Activated naive CD8-positive, alpha-beta T cell treated with anti-CD3 and anti-CD28 coated beads for 36 hours (primary cell): ENCODE measurements at places on chromosomes 13 and 19. TPM values are rescaled to one million over a fixed set of nuclear protein-coding genes. Genes with fewer than 3 reads are reported as not detected.

GRCh38 chr13:46296115-46296822, 84.5 kb downstream of the LRRC63 start:
- no peak overlapping the region for H3K4me3 ChIP-seq
- no peaks in the 10 kb centered on the region for H3K27me3 ChIP-seq
- peaks cover 29% of the 10 kb centered on the region for H3K36me3 ChIP-seq
- H3K27ac ChIP-seq: peak overlapping the region; percentile 98

GRCh38 chr13:40960716-40961115, 58.4 kb downstream of the ELF1 start:
- no peak for DNase-seq
- H3K27ac ChIP-seq: no peak overlapping the region

DNA sequence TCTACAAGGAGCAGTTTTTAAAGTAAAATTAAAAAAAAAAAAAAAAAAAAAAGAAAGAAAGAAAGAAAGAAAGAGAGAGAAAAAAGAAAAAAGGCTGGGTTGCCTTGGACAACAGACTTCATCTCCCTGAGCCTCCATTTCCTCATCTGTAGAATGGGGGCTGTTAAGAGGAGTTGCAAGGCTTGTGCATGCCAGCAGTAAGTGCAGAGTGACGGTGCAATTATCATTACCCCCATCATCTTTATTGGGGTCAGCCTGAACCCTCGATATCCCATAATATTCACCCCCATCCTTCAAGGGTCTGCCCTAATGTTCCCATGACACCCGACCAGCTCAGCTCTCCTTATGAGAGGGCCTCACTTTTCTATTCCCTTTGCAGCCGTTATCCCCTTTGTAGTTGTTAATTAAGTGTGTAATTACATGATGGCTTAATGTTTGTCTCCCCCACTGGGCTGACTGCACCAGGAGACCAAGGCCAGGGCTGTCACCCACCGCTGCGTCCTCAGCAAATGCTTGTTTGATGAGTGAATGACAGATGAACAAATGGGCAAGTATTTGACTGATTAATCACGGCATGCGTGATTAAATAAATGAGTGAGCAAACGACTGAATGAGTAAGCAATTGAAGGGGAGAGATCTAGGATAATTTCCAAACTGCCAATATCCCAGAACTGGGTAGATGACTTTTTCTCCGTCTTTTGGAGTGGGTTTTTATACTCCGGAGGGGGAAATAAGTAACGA, 10.1 kb downstream of the FOSB start:
- peaks cover 25% of the 10 kb centered on the region for H3K4me1 ChIP-seq
- peaks cover 2% of the 10 kb centered on the region for H3K27me3 ChIP-seq
- H3K4me3 ChIP-seq: peak overlapping the region; percentile 29
- peaks cover under 1% of the 10 kb centered on the region for H3K36me3 ChIP-seq

GRCh38 chr13:99982036-99982730, 599 bp downstream of the ZIC2 start:
- H3K27ac ChIP-seq: no peak overlapping the region
- H3K4me1 ChIP-seq: peaks cover 19% of the 10 kb centered on the region
- no peaks in the 10 kb centered on the region for H3K36me3 ChIP-seq
- H3K4me3 ChIP-seq: no peak overlapping the region

Gene ZNF69
- 2.8 TPM for total RNA-seq

GRCh38 chr19:447816-448560, 12.8 kb downstream of the SHC2 start:
- no peak for DNase-seq
- no peak overlapping the region for H3K27ac ChIP-seq
- H3K4me3 ChIP-seq: no peak overlapping the region
- no peaks in the 10 kb centered on the region for H3K4me1 ChIP-seq

GRCh38 chr13:33167491-33167890, 118.1 kb downstream of the STARD13 start:
- no peak overlapping the region for H3K27ac ChIP-seq
- no peak overlapping the region for H3K4me3 ChIP-seq
- no peaks in the 10 kb centered on the region for H3K36me3 ChIP-seq
- H3K4me1 ChIP-seq: no peaks in the 10 kb centered on the region

Gene ABCA7
- total RNA-seq: 11.2 TPM

- DNase-seq: peak; percentile 100
- H3K4me3 ChIP-seq: peak within 1 kb of the TSS; percentile 94
- peaks cover 24% of the 10 kb centered on the region for H3K4me1 ChIP-seq
- peaks cover 33% of the 10 kb centered on the region for H3K36me3 ChIP-seq
Observed at GRCh38 chr19:58543826-58544590, at the start of gene TRIM28. Gene TRIM28 (plus strand): TSS chr19:58544064. CDS start chr19:58544758, 694 bp downstream.

DNA sequence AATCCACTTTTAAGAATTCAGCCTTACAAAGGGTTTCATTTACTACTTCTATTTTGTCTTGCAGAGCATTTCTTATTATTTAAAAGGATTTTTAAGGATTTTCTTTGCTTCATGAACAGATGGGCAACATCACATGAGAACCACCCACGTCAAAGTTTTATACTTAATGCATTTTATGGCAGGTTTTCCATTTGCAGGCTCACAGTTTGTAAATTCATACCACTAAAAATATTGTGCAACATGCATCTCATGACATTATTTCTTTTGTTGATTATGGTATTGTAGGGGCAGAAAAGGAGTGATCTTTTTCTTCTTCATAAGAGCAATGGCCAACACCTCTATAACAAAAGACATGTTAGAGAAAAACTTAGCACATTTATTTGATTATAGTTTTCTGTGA, 554.0 kb upstream of the SPRY2 start:
- no peak for DNase-seq
- H3K4me3 ChIP-seq: no peak overlapping the region
- H3K27ac ChIP-seq: no peak overlapping the region
- H3K4me1 ChIP-seq: no peaks in the 10 kb centered on the region
- H3K27me3 ChIP-seq: no peaks in the 10 kb centered on the region
- H3K36me3 ChIP-seq: no peaks in the 10 kb centered on the region

Gene SLITRK5
- not detected for total RNA-seq

Gene ZNF560
- total RNA-seq: 0.28 TPM

DNA sequence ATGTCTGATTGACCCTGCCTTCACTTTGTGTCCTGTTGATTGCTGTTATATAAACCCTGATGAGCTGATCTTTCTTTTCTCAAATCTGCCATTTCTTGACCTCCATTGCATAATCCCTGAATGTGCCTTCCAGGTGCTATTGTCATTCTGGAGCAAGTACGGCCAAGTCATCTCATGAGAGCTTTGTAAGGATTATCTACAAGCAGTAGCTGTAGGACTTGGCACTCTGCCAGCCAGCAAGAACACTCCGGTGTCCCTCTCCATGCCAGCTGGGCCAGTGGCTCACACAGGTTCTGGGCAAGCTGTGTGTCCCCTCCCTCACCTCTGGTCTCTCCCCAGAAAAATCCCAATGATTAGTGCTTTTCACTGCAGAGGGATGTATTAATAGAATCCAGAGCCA, 348.1 kb downstream of the FOXO1 start:
- no peaks in the 10 kb centered on the region for H3K27me3 ChIP-seq
- H3K4me3 ChIP-seq: no peak overlapping the region
- DNase-seq: no peak
- peaks cover 52% of the 10 kb centered on the region for H3K4me1 ChIP-seq
- H3K27ac ChIP-seq: no peak overlapping the region

GRCh38 chr19:4113398-4114088, 10.4 kb downstream of the MAP2K2 start:
- H3K4me1 ChIP-seq: peaks cover 46% of the 10 kb centered on the region
- peaks cover 40% of the 10 kb centered on the region for H3K36me3 ChIP-seq
- no peak overlapping the region for H3K27ac ChIP-seq
- DNase-seq: no peak
- H3K4me3 ChIP-seq: no peak overlapping the region

DNA sequence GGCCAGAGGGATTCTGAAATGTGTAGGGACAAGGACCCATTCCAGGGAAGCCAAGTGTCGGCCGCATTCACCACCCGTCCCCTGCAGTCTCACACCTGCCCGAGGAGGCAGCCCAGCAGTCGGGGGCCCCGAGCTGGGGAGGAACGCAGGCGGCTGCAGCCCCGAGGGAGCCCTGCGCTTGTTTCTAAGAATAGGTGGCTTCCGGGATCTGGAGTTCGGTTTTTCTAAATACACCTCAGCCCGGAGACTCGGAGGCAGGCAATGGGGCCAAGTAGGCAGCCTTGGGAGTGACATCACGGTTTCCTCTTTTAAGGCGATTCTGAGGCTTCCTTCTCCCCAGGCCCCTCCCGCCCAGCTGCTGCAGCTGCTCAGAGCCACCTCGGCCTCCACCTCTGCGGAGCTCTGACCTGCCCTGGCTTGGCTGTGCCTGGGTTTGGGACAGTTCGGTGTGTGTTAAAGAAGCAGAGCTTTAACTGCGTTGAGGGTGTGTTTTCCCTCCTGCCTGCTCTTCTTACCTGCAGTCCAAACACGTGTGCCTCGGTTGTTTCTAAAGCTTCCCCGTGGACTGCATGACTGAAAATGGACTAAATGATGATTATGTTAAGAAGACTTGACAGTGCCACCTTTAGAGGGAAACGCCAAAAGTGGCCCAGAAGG, 80.5 kb downstream of the COL4A2 start:
- H3K4me1 ChIP-seq: peaks cover 7% of the 10 kb centered on the region
- H3K4me3 ChIP-seq: no peak overlapping the region
- peaks cover 58% of the 10 kb centered on the region for H3K27me3 ChIP-seq
- peak; percentile 14 for DNase-seq

DNA sequence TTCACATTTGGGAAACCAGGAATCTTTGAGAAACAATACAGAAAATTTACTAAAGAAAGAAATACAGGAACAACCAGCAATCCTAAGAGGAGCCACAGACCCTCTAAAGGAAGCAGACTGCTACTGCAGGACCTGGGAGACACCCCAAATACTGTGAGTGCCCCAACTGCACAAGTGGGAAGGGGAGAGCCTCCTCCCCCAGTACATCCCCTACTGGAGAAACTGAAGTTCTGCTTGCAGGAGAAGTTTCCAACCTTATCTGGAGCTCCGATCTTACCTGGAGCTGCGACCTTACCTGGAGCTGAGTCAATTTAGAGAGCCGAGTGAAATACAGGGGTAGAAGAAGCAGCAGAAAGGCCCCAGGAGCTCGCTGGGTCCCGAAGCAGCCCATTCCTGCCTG, 236.4 kb upstream of the SPRY2 start:
- H3K27me3 ChIP-seq: no peaks in the 10 kb centered on the region
- no peak overlapping the region for H3K4me3 ChIP-seq
- H3K36me3 ChIP-seq: no peaks in the 10 kb centered on the region
- no peaks in the 10 kb centered on the region for H3K4me1 ChIP-seq
- no peak overlapping the region for H3K27ac ChIP-seq
- no peak for DNase-seq

GRCh38 chr19:14434543-14435319, 1.6 kb downstream of the PKN1 start:
- DNase-seq: peak; percentile 62
- H3K27me3 ChIP-seq: no peaks in the 10 kb centered on the region
- H3K4me3 ChIP-seq: peak overlapping the region; percentile 77
- peaks cover 42% of the 10 kb centered on the region for H3K4me1 ChIP-seq
- H3K36me3 ChIP-seq: peaks cover 7% of the 10 kb centered on the region
- peak overlapping the region; percentile 73 for H3K27ac ChIP-seq

- H3K4me1 ChIP-seq: peaks cover 24% of the 10 kb centered on the region
- H3K4me3 ChIP-seq: no peak overlapping the region
- H3K27me3 ChIP-seq: peaks cover 11% of the 10 kb centered on the region
- no peak overlapping the region for H3K27ac ChIP-seq
Observed at GRCh38 chr13:30565658-30566057, 52.1 kb upstream of the USPL1 start.

DNA sequence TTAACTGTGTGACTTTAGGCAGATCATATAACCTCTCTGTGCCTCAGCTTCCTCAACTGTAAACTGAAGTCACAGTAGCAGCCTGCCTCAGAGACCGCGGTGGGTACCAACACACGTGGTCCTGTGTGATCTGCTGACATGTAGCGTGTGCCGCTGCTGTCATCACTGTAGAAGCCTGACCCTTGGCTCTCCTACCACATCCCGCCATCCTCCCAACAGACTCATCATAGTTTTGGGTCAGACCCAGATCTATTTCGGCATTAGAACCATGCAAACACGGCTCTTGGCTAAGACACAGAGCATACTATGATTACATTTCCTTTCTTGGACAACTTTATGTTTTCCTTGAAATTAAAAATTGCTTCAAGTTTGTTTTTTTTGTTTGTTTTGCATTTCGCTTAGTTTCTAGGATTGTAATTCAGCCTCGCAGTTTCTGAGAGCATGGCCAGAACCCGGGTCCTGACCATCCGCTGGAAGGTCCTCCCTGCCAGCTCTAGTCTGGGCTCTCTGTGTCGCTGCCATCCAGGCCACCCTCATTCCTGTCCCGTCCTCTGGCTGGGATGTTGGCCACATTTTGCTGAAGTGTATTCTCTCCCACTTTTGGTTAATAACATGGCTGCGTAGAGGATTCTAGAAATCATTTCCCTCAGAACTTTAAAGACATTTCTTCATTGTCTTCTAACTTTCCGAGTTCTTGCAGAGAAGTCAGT, 53.0 kb downstream of the GGACT start:
- H3K36me3 ChIP-seq: peaks cover 3% of the 10 kb centered on the region
- no peak overlapping the region for H3K27ac ChIP-seq
- peaks cover 14% of the 10 kb centered on the region for H3K4me1 ChIP-seq
- no peak overlapping the region for H3K4me3 ChIP-seq
- H3K27me3 ChIP-seq: no peaks in the 10 kb centered on the region

- no peak overlapping the region for H3K4me3 ChIP-seq
- peaks cover 3% of the 10 kb centered on the region for H3K36me3 ChIP-seq
- no peaks in the 10 kb centered on the region for H3K4me1 ChIP-seq
- H3K27ac ChIP-seq: no peak overlapping the region
- peaks cover 13% of the 10 kb centered on the region for H3K27me3 ChIP-seq
Observed at GRCh38 chr13:19575230-19575629, 13.9 kb upstream of the TPTE2 start.

Gene PSG3
- total RNA-seq: not detected

Gene GAPDHS
- total RNA-seq: not detected

DNA sequence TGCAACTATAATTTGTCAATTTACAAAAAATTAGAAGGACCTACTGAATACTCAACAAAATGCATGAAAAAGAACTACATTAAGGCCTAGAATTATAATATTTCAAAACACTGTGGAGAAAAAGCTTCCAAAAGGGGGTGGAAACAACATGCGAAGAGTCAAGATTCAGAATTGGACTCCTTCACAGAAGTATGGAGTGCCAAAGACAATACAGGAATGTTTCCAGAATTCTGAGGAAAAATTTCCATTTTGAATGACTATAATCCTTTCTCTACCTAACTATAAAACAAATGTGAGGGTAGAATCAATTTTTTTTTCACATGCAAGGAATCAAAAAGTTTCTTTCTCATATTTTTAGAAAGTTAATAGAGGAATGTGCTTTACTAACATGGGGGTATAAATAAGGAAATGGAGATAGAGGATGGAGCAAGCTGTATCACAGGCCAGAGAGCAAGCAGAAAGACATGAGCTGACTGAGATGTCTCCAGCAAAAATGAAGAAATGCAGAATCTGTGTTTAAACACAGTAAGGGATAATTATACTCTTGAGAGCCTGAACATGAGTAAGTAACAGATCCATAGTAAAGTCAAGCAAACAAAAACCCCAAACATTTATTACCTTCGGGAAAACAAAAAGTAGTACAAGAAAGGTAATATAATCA, 39.5 kb upstream of the SMAD9 start:
- H3K27me3 ChIP-seq: no peaks in the 10 kb centered on the region
- peaks cover 39% of the 10 kb centered on the region for H3K36me3 ChIP-seq
- peak overlapping the region; percentile 2 for H3K27ac ChIP-seq
- H3K4me3 ChIP-seq: no peak overlapping the region
- H3K4me1 ChIP-seq: no peaks in the 10 kb centered on the region
- no peak for DNase-seq
